ENCODE measurements at places on chromosomes 11 and 22. TPM values are rescaled to one million over a fixed set of nuclear protein-coding genes. Genes with fewer than 3 reads are reported as not detected.

Gene SIK2
- total RNA-seq = 12.4 TPM

Gene BDNF
- total RNA-seq = not detected

Gene LMO2
- 9.1 TPM for total RNA-seq

Gene ZFP91
- total RNA-seq = 48.9 TPM

Data from Peyer's patch (tissue), 4 donors.